ENCODE measurements at places on chromosomes 13 and 19. TPM values are rescaled to one million over a fixed set of nuclear protein-coding genes. Genes with fewer than 3 reads are reported as not detected.
A peak's percentile ranks its signal among the peaks of the same experiment; 100 is the strongest.

The COMP gene
- 0.11 TPM for polyA plus RNA-seq

GRCh38 chr13:20370815-20371421 lies 138.8 kb upstream of the GJB6 start:
- no peak for DNase-seq

The LONP1 gene
- polyA plus RNA-seq: 97.6 TPM

DNA sequence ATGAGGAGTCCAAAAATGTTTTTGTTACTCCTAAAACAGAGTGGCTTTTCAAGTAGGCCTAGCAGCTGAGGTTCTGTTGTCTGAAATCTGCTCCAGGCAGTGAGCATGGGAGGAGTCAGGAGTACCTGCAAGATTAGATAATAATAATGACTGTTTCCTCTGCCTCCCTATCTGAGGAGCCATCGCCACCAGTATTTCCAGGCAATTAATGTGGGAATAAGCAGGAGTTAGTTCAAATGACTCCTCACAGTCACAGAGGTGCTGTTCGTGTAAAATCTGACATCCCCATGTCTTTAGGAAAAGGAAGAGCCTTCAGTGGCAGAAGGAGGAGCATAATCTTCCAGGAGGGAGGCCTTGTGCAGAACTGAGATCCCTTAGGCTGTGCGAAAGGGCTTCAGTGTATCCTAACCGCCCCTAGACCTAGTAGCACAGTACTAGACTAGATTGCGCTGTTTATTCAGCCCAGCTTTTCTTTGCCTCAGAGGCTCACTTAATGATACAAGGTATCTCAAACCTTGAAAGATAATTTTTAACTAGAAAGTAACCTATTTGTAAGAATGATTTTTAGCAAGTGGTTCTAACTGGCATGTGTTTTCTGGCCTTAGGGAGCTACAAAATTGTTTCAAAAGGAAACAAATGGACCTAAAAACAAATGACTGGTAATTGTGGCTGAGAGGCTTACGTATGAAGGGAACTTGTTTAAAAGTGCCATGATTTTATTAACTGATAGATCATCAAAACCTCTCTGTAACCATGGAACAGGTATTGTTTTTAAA lies 49.0 kb downstream of the FREM2 start:
- no peak for DNase-seq

- DNase-seq: no peak
Observed at GRCh38 chr19:4363571-4364304, 20.4 kb downstream of the MPND start.

GRCh38 chr19:45047188-45047797 lies 8.4 kb downstream of the CLASRP start:
- DNase-seq: no peak

DNA sequence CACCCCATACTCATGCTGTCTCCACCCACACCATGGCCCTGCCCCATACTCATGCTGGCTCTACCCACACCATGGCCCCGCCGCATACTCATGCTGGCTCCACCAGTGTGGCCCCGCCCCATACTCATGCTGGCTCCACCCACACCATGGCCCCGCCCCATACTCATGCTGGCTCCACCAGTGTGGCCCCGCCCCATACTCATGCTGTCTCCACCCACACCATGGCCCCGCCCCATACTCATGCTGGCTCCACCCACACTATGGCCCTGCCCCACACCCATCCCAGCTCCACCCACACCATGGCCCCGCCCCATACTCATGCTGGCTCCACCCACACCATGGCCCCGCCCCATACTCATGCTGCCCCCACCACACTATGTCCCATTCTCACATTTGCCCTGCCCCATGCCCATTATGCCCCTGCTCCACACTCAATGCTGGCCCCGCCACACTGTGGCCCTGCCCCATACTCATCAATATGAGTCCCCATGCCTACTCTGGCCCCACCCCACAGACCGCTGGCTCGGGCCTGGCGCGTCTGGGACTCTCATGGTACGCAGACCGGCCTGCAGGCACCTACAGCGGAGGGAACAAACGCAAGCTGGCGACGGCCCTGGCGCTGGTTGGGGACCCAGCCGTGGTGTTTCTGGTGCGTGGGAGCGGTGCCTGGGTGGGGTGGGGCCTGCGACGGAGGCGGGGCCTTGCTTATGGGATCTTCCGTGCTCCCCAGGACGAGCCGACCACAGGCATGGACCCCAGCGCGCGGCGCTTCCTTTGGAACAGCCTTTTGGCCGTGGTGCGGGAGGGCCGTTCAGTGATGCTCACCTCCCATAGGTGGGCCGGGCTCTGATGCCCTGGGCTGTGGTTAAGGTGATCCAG lies 3.7 kb upstream of the ARHGAP45 start:
- DNase-seq: no peak

GRCh38 chr13:42893214-42893671 lies 98.8 kb downstream of the EPSTI1 start:
- no peak for DNase-seq

The GNG7 gene
- 11.7 TPM for polyA plus RNA-seq

DNA sequence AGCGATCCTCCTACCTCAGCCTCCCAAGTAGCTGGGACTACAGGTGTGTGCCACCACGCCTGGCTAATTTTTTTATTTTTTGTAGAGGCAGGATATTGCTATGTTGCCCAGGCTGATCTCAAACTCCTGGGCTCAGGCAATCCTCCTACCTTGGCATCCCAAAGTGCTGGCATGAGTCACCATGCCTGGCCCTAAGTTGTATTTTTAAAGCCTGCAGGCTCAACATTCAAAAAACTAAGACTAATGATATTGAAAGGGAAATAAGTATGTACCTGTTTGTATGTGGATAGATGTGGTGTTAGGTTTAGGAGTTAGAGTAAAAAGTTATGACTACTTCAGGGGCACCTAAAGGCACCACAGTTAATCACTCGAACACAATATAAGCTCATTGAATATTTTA lies 5.4 kb upstream of the IPO5 start:
- no peak for DNase-seq

GRCh38 chr19:664913-665443 lies 2.0 kb upstream of the RNF126 start:
- peak; percentile 81 for DNase-seq

The APOE gene
- 35.7 TPM for polyA plus RNA-seq

The FUT3 gene
- not detected for polyA plus RNA-seq

DNA sequence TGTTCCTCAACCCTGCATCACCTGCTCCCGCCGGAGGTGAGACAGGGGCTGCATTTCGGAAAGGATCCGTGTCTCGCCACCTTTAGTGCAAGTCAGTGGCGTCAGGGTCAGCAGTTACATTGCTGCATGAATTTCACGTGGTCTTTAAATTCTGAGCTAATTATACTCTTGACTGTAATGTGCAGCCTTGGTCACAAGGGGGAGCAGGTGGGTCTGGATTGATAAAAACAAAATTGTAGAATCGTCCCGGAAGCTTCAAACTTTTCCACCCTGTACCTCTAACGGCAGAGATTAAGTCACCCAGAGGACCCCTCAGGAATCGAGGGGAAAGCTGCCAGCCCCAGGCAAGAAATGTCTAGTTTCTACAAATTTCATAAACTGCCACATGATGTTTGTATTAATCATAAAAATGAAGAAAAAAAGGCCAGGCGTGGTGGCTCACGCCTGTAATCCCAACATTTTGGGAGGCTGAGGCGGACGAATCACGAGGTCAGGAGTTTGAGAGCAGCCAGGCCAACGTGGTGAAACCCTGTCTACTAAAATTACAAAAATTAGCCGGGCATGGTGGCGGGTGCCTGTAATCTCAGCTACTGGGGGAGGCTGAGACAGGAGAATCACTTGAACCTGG lies 20.2 kb downstream of the BBC3 start:
- peak; percentile 65 for DNase-seq

DNA sequence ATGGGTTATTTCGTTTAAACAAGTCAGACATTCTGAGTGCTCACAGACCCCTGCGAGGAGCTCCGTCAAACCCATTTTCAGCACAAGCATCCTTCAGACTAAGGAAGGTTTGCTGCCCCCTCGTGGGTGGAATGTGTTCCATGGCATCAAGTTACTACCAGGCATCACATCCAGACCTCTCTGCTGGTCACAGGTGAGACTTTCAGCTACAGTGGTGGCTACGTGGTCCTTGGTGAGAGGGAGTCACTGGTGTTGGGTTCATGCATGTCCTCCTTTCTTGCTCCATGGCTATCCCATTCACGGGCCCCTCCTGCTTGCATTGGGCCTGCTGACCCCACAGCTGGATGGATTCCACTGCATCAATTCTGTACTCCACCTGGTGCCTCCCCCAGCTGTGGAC lies 9.1 kb upstream of the LILRB5 start:
- DNase-seq: no peak

DNA sequence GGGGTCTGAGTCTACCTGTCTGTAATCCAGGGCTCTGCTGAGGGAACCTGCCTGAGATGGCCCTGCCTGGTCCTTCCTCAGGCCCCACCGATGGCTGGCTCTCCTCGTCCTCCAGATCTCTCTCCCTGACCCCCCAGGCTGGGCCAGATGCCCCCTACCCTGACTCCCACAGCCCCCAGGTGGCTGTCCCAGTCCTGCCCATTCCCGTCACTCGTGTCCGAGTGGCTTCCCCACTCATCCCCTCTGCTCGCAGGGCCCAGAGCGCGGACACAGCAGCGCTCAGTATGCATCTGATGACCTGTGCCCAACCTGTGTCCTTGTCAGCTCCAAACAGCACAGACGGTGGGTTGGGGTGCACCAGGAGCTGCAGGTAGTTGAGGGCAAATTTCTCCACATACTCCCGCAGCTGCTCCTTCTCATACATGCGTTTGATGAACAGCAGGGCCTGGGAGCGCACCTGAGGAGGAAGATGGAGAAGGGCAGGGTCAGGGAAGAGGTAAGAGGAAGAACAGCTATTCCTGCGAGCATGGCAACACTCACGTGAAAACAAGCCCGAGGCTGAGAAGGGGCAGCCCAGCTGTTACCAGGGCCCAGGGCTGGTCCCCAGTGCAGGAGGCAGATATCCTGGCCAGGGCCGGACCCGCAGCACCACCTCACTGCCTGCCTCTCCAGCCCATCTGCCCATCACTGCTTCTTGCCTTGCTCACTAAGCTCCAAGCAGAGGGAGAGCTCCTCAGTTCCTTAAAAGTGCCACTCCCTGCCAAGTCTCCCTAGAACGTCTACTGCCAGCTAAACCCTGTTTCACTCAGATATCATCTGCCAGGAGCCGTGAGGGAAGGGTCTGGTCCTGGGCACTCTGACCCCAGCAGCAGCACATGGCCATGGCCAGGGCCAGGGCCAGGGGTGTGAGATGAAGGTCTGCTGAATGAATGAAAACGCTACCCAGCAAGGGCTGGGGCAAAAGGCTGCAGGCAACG lies 11.1 kb upstream of the RSPH6A start:
- no peak for DNase-seq

GRCh38 chr13:30696278-30697176 lies 38.8 kb upstream of the ALOX5AP start:
- DNase-seq: peak; percentile 43

GRCh38 chr13:100315522-100315921 lies 226.6 kb downstream of the PCCA start:
- no peak for DNase-seq

The SELENOV gene
- not detected for polyA plus RNA-seq

The FXYD1 gene
- polyA plus RNA-seq: 129 TPM

The TMEM38A gene
- 26.6 TPM for polyA plus RNA-seq

The GRK1 gene
- polyA plus RNA-seq: 0.15 TPM

GRCh38 chr13:59906413-59907049 lies 257.2 kb downstream of the DIAPH3 start:
- no peak for DNase-seq

DNA sequence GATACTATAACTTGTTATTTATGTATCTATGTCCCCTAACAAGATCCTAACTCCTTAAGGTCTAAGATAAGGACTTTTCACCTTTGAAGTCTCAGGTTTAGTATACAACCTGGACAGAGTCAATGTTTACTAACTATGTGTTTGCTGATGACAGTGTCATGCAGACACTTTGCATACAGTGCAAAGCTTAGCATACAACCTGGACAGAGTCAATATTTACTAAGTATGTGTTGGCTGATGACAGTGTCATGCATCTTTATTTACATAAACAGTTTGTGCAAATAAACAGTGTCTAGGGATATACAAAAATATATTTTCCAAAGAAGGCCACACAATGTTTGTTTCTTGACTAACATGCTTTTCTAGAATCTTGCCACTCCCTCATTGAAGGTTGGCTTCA lies 34.7 kb downstream of the DCT start:
- no peak for DNase-seq

DNA sequence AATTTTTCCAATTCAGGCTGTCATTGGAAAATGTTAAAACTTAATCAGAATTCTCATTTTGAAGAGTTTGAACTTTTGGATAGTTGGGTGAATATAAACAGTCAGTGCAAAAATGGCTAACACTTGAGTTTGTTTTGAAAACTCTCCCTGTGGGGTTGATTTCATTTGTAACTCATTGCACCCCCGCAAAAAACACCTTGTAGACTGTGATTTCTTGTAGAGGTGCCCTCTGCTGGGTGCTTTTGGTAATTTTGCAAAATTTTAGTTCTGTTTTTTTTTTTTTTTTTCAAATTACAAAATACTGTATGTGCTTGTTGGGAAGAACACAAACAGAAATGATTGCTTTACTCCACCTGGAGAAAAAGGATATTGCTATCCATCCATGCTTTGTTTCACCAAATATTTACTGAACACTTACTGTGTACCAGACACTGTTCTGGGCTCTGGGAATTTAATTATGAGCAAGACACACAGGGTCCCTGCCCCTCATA lies 28.2 kb upstream of the GPI start:
- no peak for DNase-seq

DNA sequence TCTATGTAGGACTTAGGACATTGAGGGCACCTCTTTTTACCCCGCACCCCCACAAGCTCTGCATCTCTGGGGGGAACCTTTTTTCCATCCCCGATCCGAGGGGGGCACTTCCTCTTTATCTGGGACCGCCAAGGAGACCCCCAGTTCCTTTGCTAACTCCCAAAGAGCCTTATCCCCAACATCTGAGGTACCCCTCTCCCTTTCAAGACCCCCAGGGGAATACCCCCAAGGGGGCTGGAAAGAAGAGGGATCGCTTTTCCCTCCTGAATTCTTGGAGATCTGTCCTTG lies 1.1 kb downstream of the TNFSF9 start:
- no peak for DNase-seq

The CEACAM16 gene
- polyA plus RNA-seq: not detected

- DNase-seq: no peak
Observed at GRCh38 chr13:79966059-79966458, 374.9 kb downstream of the SPRY2 start.

DNA sequence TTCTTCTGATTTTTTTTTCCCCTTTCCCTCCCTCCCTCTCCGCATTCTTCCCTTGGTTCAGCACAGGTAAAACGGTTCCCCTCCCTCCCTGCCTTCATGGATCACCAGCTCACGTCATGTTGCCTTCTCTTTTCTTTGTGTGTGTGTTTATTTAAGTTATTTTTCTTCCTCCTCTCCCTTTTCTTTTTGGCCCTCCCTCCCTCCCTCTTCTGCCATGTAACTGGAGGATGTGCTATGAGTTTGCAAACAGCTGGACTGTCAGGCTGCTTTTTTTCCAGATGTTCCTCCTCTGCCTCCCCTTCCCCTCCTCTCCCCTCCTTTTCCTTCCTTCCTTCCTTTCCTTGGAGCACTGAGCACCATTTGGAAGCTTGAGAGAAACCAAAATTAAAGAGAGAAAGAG lies 2.0 kb downstream of the LENG9 start:
- DNase-seq: no peak

- peak; percentile 26 for DNase-seq
Observed at GRCh38 chr13:53045189-53045588, 16.6 kb downstream of the OLFM4 start.

The NCAN gene
- not detected for polyA plus RNA-seq
